Colonic mucosa (tissue), 4 donors: ENCODE measurements at places on chromosomes 5 and 9. TPM values are rescaled to one million over a fixed set of nuclear protein-coding genes. Genes with fewer than 3 reads are reported as not detected.

PDE8B gene
- 0.86 TPM for total RNA-seq

DNA sequence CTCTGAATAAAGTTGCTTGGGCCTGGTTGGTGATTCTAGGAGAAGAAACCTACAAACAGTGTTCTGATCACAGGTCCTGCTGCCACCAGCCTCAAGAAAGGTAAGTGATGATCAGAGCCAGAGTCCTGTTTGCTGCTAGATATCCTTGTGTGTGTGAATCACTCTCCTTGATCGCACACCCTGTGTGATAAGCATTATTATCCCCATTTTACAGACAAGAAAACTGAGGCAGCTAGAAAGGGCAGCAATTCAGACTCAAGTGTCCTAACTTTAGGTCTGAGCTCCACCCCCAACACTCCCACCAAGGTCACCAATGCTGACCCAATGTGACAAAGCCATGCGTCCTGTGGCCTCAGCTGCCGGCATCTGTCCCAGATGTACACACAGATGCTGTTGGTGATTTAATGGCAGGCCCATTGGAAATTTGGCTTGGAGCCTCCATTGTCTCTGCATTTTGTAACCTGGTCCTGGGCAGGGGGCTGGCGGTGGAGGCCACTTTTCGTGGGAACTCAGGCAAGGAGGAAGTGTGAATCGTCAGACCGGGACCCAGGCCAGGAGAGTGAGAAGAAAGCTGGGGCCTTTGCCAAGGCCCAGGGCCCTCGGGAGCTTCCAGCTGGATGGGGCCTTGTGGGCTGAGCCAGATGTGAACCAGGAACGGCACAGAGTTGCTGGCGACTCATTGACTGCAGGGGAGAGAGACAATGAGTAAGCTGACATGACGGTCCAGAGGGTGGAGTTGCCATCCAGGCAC lies 29.8 kb upstream of the GGTA1 start:
- peak; percentile 71 for DNase-seq
- H3K4me1 ChIP-seq = no peaks in the 10 kb centered on the region
- no peaks in the 10 kb centered on the region for H3K36me3 ChIP-seq
- H3K27me3 ChIP-seq = no peaks in the 10 kb centered on the region

GRCh38 chr5:509611-510185 lies 14.6 kb downstream of the SLC9A3 start:
- no peak for DNase-seq
- no peak overlapping the region for H3K4me3 ChIP-seq
- no peaks in the 10 kb centered on the region for H3K27me3 ChIP-seq
- H3K27ac ChIP-seq = no peak overlapping the region
- H3K4me1 ChIP-seq = no peaks in the 10 kb centered on the region

GRCh38 chr9:2181792-2182191 lies 166.6 kb downstream of the SMARCA2 start:
- no peak overlapping the region for H3K4me3 ChIP-seq
- no peak for DNase-seq
- no peaks in the 10 kb centered on the region for H3K27me3 ChIP-seq
- no peaks in the 10 kb centered on the region for H3K36me3 ChIP-seq

DNA sequence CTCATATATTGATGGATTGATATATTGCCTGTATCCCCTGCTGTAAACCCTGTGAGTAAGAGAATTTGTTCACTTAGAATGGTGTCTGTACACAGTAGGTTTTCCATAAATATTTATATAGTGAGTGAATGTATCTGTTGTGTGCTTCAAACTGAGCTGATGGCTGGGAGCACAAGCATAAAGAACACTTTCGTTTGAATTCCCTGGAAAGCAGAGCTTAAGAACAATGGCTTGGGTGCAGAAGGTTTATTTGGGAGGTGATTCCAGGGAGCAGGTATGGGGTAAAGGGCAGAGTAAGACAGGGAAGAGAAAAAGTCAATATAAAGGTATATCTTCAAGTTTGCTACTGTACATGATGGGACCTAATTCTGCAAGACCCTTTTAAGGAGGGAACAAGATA lies 190.9 kb upstream of the TRIM32 start:
- no peaks in the 10 kb centered on the region for H3K36me3 ChIP-seq
- H3K27me3 ChIP-seq = no peaks in the 10 kb centered on the region
- DNase-seq = no peak
- H3K4me1 ChIP-seq = peaks cover 3% of the 10 kb centered on the region

- no peak overlapping the region for H3K27ac ChIP-seq
- H3K4me3 ChIP-seq = no peak overlapping the region
- no peaks in the 10 kb centered on the region for H3K27me3 ChIP-seq
- no peaks in the 10 kb centered on the region for H3K36me3 ChIP-seq
- DNase-seq = no peak
These were observed 134.3 kb downstream of the PPP2R2B start for GRCh38 chr5:146744068-146744745.
